ENCODE measurements at places on chromosomes 4 and X. TPM values are rescaled to one million over a fixed set of nuclear protein-coding genes. Genes with fewer than 3 reads are reported as not detected.

The LDB2 gene
- not detected for total RNA-seq

GRCh38 chr4:149701435-149702156 lies 114.0 kb downstream of the IQCM start:
- H3K4me3 ChIP-seq, result no peak overlapping the region
- H3K36me3 ChIP-seq, result no peaks in the 10 kb centered on the region
- no peak for DNase-seq

GRCh38 chr4:80619070-80619674 lies 283.6 kb downstream of the CFAP299 start:
- no peak overlapping the region for H3K4me3 ChIP-seq
- no peak overlapping the region for H3K27ac ChIP-seq
- no peaks in the 10 kb centered on the region for H3K4me1 ChIP-seq
- H3K36me3 ChIP-seq, result peaks cover 4% of the 10 kb centered on the region
- no peaks in the 10 kb centered on the region for H3K27me3 ChIP-seq

DNA sequence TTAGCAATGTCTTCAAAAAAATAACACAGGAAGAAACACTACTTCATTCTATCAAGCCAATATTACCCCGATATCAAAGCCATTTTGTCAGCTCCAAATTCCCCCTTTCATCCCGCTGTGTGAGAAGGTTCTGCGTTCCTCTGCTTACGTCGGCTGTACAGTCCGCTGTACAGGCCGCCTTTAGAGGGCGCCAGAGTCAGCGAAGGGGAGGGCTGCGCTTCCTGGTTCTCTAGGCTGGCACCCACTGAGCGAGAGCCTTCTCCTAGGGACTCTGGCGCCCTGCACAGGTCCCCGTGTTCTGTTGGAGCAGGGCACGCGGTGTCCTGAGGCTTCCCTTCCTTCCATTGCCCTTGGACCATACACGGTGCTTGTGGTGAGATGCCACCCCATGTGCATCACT lies 25.3 kb upstream of the CT45A1 start:
- no peak overlapping the region for H3K27ac ChIP-seq
- no peak for DNase-seq
- peaks cover 5% of the 10 kb centered on the region for H3K27me3 ChIP-seq

DNA sequence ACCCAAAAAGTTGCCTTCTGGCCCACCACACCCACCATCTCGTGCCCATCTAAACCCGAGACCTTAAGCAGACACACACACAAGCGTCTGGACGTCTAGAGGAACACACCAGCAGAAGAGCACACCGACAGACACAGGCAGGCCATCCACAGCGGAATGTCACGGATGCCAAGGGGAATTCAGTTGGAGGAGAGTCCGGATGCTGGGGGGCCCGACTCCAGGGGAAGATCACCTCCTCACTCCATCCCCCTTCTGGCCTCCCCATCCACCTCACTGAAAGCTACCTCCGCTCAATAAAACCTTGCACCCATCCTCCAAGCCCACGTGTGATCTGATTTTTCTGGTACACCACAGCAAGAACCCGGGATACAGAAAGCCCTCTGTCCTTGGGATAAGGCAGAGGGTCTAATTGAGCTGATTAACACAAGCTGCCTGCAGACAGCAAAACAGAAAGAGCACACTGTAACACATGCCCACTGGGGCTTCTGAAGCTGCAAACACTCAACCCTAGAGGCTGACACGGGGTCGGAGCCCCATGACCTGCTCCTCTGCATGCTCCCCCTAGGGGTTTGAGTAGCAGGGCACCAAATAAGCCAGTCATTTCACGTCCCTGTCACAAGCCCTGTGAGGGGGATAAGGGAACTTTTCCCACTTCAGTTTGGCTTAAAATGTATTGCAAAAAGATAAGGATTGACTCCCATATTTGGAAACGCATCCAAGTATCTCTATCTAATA lies 339.6 kb upstream of the PCDH10 start:
- no peaks in the 10 kb centered on the region for H3K36me3 ChIP-seq
- no peaks in the 10 kb centered on the region for H3K27me3 ChIP-seq
- DNase-seq, result no peak
- no peak overlapping the region for H3K4me3 ChIP-seq

DNA sequence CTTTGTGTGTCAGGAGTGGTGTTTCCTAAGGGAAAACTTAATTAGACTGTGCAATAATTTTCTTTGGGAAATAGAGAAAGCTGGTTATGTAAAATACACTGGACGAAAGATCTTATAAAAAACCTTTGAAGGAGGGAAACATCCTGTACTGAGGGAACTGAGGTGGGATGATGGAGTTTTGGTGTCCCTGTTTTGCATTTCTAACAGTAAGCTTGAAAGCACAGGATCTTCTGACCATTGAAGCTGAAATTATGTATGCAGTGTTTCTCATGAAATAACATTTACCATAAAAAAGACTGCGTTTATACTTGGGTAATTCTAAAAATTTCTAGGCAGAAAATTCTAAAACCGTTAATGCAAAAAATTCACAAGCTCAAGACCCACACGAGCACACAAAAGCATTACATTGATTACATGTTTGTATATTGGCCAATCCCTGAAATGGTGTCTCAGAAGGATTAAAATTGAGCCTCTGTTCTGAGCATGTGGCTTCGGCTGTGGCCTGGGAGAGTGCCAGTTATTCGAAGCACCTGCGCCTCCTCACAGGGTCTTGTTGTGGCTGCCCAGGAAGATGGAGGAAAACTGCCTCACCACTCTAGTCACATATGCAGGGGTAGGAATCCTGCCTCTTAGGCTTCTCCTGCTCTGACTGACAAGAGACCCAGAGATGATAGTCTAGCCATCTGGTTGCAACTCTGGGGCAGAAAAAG lies 49.5 kb downstream of the JADE3 start:
- no peak overlapping the region for H3K27ac ChIP-seq
- H3K4me3 ChIP-seq, result no peak overlapping the region
- peaks cover 8% of the 10 kb centered on the region for H3K27me3 ChIP-seq
- no peak for DNase-seq
- H3K36me3 ChIP-seq, result no peaks in the 10 kb centered on the region

The PPA2 gene
- 72.0 TPM for total RNA-seq

GRCh38 chr4:113904877-113905276 lies 74.6 kb downstream of the ARSJ start:
- DNase-seq, result no peak
- H3K36me3 ChIP-seq, result peaks cover 2% of the 10 kb centered on the region
- H3K27me3 ChIP-seq, result no peaks in the 10 kb centered on the region
- H3K27ac ChIP-seq, result no peak overlapping the region
- H3K4me3 ChIP-seq, result no peak overlapping the region

GRCh38 chr4:67910585-67910905 lies 26.7 kb upstream of the TMPRSS11D start:
- H3K27me3 ChIP-seq, result peaks cover 6% of the 10 kb centered on the region
- no peak overlapping the region for H3K4me3 ChIP-seq
- H3K36me3 ChIP-seq, result no peaks in the 10 kb centered on the region
- DNase-seq, result no peak

The MAGIX gene
- 1.1 TPM for total RNA-seq

- peaks cover 2% of the 10 kb centered on the region for H3K27me3 ChIP-seq
- no peak overlapping the region for H3K27ac ChIP-seq
- no peak for DNase-seq
- no peaks in the 10 kb centered on the region for H3K36me3 ChIP-seq
- H3K4me3 ChIP-seq, result no peak overlapping the region
Observed at GRCh38 chr4:16582036-16582435, 316.4 kb downstream of the LDB2 start.

- no peaks in the 10 kb centered on the region for H3K36me3 ChIP-seq
- no peak overlapping the region for H3K4me3 ChIP-seq
- no peak for DNase-seq
- H3K27ac ChIP-seq, result no peak overlapping the region
- peaks cover 3% of the 10 kb centered on the region for H3K4me1 ChIP-seq
- H3K27me3 ChIP-seq, result peaks cover 5% of the 10 kb centered on the region
Observed at GRCh38 chrX:38646129-38646528, 84.8 kb downstream of the TSPAN7 start.

The CXorf65 gene
- 30.6 TPM for total RNA-seq

GRCh38 chrX:40098264-40099054 lies 701 bp upstream of the BCOR start:
- peak; percentile 79 for DNase-seq
- peak overlapping the region; percentile 89 for H3K27ac ChIP-seq
- H3K4me3 ChIP-seq, result peak overlapping the region; percentile 87
- peaks cover 16% of the 10 kb centered on the region for H3K4me1 ChIP-seq
- H3K27me3 ChIP-seq, result no peaks in the 10 kb centered on the region
